NCI-H526 (cell line): ENCODE measurements at places on chromosomes 6 and 20.

- DNase-seq = peak; percentile 67
Measured at GRCh38 chr20:63830841-63831588, at the start of gene ZBTB46. Gene ZBTB46 (minus strand): TSS chr20:63831264. CDS start chr20:63790757, 40,507 bp downstream.

- DNase-seq = no peak
Measured at GRCh38 chr6:20070047-20070446, 142.2 kb downstream of the MBOAT1 start.

GRCh38 chr6:126156973-126157372, 170.6 kb downstream of the TRMT11 start:
- DNase-seq = no peak

GRCh38 chr20:59820204-59821041, 113.0 kb downstream of the SYCP2 start:
- peak; percentile 85 for DNase-seq

DNA sequence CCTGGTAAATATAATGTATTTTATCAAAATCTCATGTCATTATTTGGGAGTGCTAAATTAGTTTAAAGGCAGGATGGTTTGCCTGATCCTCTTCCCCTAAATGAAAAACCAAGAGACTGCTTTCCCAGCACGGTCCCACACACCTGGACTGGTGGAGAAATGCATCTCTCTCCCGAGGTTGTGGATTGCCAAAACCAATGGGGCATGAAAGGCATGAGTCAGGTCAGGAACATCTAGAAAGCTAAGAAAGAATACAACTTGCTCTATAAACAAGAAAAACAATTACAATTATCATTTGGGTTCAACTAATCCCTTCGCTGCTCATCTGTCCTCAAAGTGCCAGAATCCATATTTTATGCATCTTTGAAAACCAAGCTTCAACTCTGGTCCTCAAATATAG, 308.3 kb upstream of the IRAK1BP1 start:
- no peak for DNase-seq

DNA sequence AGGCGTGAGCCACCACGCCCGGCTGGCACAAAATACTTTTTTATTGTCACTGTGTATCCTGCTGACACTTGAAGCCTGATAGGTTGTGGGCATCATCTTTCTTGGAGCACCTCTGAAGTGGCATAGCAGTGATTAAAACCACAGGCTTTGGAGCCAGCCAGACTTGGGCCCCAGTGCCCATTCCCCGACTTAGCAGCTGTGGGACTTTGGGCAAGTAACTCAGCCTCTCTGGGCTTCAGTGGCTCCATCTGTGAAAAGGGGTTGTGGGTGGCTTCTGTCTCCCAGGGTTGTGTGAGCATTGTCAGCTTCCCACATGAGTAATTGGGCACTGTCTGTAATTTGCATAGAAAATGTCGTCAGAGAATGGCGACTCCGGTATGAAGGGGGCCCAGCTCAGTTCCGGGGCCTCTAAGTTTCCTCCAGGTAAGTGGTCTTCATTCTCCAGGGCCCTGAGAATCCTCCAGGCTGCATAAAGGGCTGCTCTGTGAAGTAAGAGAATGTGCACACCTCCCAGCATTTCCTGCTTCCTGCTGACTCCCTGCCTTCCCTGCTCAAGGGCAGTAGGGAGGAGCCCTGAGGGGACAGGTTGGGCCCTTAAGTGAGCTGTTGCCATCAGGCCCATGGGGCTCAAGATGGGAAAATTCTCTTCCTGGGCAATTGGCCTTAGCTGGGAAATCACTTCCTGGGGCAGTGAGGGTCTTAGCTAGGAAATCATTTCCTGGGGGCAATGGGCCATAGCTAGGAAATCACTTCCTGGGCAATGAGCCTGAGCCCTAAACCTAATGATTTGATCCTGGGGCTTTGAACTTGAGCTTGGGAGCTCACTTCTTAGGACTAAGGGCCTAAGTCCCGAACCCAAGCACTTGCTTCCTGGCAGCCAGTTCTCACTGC, 27.2 kb downstream of the ARHGAP40 start:
- DNase-seq = no peak

DNA sequence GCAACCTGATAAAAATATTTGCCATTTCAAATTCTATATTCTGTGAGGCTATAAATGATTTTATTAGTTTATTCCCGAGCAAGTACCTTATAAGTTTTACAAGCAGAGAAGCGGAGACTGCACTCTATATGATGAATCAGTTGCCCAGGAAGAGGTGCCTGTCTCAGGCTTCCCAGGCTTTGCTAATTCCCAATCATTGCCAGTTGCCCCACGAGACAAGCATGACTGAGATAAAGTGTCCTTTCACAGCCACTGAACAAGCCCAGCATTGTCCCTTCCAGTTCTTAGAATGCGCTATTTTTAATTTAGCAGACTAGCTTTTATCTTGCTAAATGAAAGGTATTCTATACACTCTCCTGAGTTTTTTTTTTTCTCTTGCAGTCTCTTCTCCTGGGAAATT, 260.7 kb downstream of the ALDH8A1 start:
- no peak for DNase-seq

GRCh38 chr6:99951016-99951805, 42.8 kb downstream of the MCHR2 start:
- DNase-seq = no peak

GRCh38 chr6:11868392-11868791, 89.8 kb upstream of the ADTRP start:
- no peak for DNase-seq

DNA sequence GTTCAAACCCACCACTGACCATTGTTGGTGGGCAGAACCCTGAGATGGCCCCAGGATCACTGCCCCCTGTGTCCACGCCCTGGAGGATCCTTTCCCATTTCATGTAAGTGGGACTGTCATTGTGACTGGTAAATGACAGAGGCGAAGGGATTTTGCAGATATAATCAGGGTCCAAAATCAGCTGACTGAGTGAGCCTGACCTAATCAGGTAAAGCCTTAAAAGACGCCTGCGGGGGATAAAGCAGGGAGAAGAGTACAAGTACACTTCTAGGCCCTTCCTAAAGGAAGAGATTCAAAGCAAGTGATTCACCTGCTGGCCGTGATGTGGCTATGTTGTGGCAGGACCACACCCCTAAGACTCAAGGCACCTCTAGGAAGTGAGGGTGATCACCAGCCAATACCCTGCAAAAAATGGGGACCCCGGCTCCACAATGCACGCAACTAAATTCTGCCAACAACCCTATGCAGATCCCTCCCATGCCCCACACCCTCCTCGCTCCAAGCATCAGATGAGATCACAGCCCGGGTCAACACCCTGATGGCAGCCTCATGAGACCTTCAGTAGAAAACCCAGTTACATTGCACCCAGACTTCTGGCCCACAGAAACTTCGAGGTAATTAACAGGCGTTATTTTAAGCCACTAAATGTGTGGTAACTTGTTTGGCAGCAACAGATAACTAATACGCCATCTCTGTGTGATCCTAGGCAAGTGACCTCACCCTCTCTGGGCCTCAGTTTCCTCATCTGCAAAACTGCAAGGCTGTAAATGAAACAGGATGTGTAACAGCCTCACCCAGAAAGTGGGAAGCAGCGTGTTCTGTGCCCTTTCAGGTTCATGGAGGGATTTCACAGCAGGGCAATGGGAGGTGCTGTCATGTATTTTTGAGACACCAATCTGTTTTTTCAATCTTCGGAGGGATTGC, 11.3 kb downstream of the PREX1 start:
- no peak for DNase-seq

- DNase-seq = no peak
Measured at GRCh38 chr6:83885984-83886383, 26.5 kb downstream of the CYB5R4 start.

GRCh38 chr6:158058171-158058651, 76.5 kb downstream of the SYNJ2 start:
- DNase-seq = no peak

DNA sequence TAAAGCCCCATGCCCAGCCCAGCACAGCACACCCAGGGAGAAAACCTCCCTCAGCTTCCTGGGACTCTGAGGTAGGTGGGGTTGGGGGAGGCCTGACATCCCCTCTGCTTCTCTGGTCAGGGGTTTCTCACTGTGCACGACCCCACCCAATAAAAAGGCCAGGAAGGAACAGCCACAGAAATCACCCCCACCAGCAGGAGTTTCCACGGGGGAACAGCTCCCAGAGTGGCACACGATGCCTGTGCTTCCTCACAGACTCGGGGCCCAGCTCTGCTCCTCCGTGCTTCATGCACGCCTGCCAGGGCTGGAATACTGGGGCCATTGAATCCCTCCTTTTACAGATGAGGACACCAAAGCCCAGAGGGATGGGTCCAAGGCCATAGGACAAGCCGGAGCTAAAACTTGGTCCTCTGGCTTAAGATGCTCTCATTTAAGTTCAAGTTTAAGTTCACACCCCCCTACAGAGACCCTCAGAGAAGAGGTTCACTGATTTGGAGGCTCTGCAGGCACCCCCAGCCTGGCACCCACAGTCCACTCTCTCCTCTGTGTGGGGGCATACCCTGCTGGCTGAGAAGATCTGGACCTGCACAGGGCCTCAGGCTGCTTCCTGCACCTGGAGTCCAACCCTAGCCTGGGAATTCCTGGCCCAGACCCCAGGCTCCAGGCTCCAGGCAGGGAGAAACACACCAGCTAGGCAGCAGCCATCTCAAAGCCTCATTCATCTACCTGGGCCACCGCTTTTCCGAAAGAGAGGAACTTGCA, 14.3 kb downstream of the ACSS1 start:
- DNase-seq = no peak

GRCh38 chr20:49753133-49753532, 39.5 kb upstream of the B4GALT5 start:
- no peak for DNase-seq

DNA sequence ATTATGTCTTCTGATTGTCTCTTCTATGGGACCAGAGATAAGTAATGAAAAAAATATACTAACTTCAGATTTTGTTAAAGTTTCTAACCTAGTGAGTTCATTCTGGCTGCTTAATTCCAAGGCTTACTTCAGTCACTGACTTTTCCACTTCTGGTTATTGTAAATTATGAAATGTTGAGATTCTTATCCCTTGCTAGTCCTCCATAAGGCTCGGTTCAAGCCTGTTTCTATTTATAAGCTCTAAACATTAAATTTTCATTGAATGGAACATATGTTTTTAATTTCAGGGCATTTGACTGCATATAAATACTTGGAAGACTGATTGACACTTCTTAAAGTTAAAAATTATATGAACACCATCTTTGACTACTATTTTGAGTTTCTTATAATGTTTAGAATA, 23.6 kb upstream of the NKAIN2 start:
- DNase-seq = no peak

DNA sequence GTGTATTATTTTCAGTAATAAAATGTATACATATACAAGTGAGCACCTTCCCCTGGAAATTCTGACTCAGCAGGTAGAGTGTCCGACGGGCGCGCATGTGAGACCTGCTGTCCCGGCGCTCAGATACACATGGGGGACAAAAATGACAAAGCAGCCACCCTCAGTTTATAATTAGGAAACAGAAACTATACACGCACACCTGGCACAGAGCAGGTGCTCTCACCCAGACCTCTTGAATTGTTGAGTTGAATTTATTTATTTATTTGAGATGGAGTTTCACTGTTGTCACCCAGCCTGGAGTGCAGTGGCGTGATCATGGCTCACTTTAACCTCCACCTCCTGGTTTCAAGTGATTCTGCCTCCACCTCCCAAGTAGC, 180.4 kb downstream of the ZDHHC14 start:
- DNase-seq = no peak

GRCh38 chr20:17878069-17878911, 90.3 kb downstream of the SNX5 start:
- DNase-seq = no peak
